ENCODE measurements at places on chromosomes 3 and 15.

GRCh38 chr3:52039846-52040245 is 16.5 kb downstream of the DUSP7 start:
- DNase-seq: peak; percentile 52

DNA sequence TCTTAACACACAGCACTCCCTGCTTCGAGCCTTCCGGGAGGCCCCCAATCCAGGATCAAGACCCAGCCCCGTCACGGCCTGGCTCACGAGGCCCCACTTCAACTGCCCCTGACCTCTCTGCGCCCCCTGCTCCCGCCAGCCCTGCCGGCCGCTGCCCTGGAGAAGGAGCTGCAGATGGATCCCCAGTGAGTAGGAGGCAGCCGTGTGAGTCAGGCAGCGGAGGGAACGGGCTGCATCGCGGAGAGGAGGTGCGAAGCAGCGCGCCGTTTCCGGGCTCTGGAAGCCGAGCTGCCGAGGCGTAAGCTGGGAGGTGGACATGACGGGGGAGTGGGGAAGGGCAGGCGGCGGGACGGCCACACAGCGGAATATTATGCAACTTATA is 133.4 kb downstream of the TPRA1 start:
- no peak for DNase-seq

- DNase-seq: no peak
Observed at GRCh38 chr3:84299329-84299728, 659.5 kb upstream of the CADM2 start.

- DNase-seq: no peak
Observed at GRCh38 chr3:149828390-149828789, 15.4 kb downstream of the RNF13 start.

DNA sequence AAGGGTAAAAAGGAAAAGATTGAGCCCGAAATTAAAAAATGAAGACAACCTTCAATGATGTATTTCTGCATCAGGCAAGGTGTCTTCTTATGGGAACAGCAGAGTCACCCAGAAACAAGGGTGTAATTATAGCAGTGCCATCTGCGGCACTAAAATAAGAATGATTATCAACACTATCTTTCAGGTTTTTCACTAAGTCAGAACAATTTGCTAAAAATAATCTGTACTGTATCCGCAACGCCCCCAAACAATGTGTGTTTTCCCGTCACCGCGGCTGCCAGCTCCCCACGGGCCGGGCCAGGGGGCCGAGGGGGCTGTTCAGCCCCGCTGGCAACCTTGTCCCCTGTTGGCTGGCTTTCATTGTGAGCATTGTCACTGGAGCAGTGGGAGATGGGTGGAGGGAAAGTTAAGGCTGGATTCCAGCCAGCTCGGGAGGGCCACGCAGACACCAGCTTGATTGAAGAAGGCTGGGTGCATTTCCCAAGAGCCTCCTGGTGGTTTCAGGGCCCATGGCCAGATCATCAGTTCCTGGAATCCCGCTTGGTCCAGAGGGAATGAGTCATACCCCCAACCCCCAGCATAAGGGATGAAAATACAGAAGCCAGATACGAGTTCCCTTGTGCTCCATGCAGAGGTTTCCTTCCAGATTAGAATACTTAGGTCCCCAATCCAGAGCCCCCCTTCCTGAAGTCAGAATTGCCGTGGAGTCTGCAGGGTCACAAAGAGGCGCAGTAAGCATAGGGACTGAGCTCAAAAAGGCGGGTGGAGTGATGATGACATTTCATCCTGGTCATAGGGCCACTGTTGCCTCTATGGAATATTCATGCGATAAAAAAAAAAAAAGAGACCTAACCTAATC is 90.2 kb upstream of the KLF13 start:
- DNase-seq: peak; percentile 74

GRCh38 chr3:55731741-55732140 is 244.6 kb upstream of the WNT5A start:
- no peak for DNase-seq

All from thoracic aorta (tissue), 2 donors.